NCI-H187 treated with DMSO at 0.1 percent for 48 hours (cell line): ENCODE measurements at places on chromosomes 6 and 20.

- no peak for DNase-seq
Observed at GRCh38 chr20:2922957-2923356, 49.7 kb downstream of the PTPRA start.

GRCh38 chr20:63138855-63139341 lies 77.0 kb downstream of the YTHDF1 start:
- no peak for DNase-seq

GRCh38 chr6:55518529-55519060 lies 60.4 kb downstream of the HMGCLL1 start:
- DNase-seq = no peak

GRCh38 chr6:7919871-7920270 lies 9.3 kb upstream of the TXNDC5 start:
- no peak for DNase-seq

GRCh38 chr6:158817728-158818580 lies 1.2 kb downstream of the EZR start:
- no peak for DNase-seq

GRCh38 chr6:106975738-106976064 lies 1.2 kb upstream of the CD24 start:
- no peak for DNase-seq

- DNase-seq = no peak
Observed at GRCh38 chr20:62596486-62596885, 45.8 kb upstream of the SLCO4A1 start.

DNA sequence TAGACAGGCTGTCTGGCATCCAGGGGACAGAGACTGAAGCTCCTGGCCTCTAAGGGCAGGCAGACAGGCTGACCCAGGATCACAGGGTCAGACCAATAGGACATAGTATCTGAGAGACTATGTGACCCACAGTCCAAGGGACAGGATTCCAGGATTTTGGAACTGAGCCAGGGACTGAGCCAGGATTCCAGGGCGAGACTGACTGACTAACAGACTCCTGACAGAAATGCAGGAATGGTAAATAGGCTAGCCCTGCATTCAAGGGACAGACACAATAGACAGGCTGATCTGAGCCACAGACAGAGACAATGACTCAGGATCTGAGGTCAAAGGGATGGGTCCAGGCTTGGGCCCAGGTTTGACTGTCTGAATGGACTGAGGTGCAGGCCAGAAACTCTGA lies 19.8 kb downstream of the XKR7 start:
- no peak for DNase-seq

DNA sequence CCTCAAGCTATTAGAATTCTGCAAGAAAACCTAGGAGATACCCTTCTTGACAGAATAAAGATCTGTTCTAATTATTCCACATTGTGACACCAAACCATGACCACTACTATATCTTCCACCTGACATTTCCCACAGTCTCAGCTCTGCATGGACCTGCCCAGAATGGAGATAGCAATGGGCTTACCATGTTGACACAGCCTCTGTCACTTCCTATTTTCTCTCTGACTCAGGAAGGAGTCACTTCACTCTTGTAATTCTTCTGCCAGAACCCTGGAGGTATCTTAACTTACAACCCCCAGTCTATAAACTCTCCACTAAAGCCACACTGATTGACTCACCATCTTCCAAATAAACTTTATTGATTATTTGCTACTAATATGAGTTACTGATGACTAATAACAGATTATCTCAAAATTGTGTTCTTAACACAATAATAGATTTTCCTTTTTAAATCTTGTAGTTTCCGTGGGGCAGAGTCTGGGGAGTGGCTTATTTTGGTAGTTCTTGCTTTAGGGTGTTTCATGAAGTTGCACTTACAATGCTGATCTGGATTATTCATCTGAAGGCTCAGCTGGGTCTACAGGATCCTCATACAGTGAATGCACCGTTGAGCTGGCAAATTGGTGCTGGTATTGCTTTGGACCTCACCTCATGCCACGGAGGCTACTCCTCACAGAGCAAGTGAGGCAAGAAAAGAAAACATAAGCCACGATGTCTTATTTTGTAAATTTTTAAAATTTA lies 869.9 kb downstream of the KIF16B start:
- DNase-seq = no peak

DNA sequence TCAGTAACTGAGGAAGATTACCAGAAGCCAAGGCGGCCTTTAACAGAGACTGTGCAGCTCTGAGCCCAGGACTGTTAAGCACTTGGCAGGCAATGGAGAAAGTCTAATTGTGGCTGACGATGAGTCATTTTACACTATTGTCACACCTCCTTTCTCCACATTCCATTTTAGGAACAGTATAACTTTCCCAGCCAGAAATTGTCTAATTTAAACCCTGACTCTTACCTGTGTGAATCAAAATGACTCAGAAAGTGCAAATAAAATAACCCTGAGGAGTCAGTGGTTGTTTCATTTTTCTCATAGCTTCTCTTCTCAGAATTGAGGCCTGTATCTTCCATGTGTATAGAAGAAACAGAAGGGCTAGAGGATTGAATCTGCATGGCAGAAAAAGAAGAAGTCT lies 40.0 kb upstream of the OPN5 start:
- DNase-seq = no peak

GRCh38 chr6:43120944-43121913 lies 45.1 kb downstream of the PTK7 start:
- DNase-seq = no peak

GRCh38 chr20:31788578-31788977 lies 30.6 kb upstream of the MYLK2 start:
- DNase-seq = no peak

- DNase-seq = no peak
Observed at GRCh38 chr20:36082315-36082915, 72.1 kb upstream of the EPB41L1 start.

GRCh38 chr6:169638915-169639314 lies 62.9 kb downstream of the WDR27 start:
- no peak for DNase-seq

DNA sequence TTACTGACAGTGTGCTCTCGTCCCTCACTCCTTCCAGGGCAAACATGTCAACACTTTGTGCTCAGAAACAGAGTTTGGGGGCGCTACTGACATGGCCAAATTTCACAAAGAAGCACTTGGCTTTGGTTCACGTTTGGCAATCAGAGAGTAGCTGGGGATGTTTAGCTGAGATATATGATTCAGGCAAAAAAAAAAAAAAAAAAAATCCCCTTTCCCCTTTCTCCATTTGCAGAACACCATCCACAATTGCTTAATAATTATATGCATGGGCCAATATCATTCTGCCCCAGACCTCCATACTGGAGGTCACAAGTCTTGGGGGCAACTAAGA lies 128.4 kb upstream of the ADGRF1 start:
- no peak for DNase-seq

GRCh38 chr20:19211661-19212468 lies 577 bp upstream of the SLC24A3 start:
- DNase-seq = no peak

- no peak for DNase-seq
Observed at GRCh38 chr6:33013608-33014007, 4.2 kb upstream of the HLA-DOA start.

DNA sequence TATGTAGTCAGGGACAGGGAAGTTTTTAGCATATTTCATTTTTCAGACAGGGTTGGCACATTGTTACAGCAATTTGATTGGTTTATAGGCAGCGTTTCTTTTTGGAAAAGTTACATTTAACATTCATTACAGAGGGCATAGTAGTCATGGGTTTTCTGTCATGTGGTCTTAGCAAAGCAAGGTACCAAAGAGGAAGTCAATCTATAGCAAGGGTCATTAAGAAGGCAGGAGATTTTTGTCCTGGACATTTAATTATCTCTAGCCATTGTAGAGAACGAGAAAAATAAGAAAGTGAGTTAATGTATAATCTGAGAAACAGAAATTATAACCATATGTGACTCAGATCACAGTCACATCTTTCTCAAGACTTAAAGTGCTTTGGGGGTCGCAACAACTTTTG lies 47.4 kb downstream of the TPD52L1 start:
- DNase-seq = no peak

DNA sequence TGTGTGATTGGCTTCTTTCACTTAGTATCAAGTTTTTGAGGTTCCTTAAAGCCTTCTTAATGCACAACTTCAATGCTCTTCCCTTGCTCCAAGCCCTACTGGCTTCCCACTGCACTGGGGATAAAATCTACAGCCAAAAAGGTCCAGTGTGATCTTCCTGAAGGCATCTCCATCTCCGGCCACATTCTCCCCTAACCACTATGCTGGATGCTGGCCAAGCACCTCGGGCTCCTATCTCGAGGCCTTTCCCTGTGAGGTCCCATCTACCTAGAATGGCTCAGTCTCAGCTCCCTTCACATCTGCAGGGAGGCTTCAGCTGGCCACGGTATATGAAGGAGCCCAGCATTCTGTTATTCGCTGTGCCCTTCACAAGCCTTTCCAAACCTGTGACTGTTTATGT lies 48.1 kb downstream of the CNKSR3 start:
- DNase-seq = no peak
